ENCODE measurements at places on chromosomes 13 and 19. TPM values are rescaled to one million over a fixed set of nuclear protein-coding genes. Genes with fewer than 3 reads are reported as not detected.

DNA sequence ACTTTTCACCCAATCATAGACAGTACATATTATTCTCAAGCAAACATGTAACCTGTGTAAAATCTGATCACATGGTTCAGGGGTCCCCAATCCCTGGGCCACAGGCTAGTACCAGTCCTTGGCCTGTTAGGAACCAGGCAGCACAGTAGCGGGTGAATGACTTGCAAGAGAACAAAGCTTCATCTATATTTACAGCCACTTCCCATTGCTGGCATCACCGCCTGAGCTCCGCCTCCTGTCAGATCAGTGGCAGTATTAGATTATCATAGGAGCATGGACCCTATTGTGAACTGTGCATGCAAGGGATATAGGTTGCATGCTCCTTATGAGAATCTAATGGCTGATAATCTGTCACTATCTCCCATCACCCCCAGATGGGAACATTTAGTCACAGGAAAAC, 133.1 kb downstream of the MAB21L1 start:
- no peaks in the 10 kb centered on the region for H3K4me1 ChIP-seq
- H3K36me3 ChIP-seq, result no peaks in the 10 kb centered on the region
- no peak overlapping the region for H3K27ac ChIP-seq

- no peak for DNase-seq
- no peak overlapping the region for H3K4me3 ChIP-seq
- H3K27ac ChIP-seq, result no peak overlapping the region
- no peaks in the 10 kb centered on the region for H3K36me3 ChIP-seq
Measured at GRCh38 chr19:1551068-1552040, 16.8 kb downstream of the MEX3D start.

DNA sequence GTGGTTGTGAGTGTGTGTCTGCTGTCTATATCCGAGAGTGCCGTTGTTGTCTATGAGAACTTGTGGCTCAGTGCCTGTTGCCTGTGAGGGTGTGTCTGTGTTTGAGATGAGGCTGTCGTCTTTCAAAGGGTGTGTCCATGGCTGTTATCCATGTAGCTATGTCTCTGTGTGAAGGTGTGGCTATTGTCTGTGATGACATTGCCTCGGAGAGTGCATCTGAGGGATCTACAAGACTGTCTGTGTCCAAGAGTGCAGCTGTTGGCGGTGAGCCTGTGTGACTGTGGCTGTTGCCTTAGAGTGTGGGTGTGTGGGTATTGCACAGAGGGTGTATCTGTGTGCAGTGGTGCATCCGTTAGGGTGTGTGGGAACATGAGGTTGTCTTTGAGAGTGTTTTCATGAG, 4.9 kb downstream of the NUMBL start:
- H3K27ac ChIP-seq, result no peak overlapping the region
- no peak overlapping the region for H3K4me3 ChIP-seq
- peaks cover 11% of the 10 kb centered on the region for H3K36me3 ChIP-seq
- H3K27me3 ChIP-seq, result no peaks in the 10 kb centered on the region
- no peak for DNase-seq
- H3K4me1 ChIP-seq, result peaks cover 22% of the 10 kb centered on the region

GRCh38 chr19:4090356-4091220, 23.9 kb upstream of the ZBTB7A start:
- H3K4me3 ChIP-seq, result no peak overlapping the region
- peaks cover 58% of the 10 kb centered on the region for H3K36me3 ChIP-seq
- H3K27ac ChIP-seq, result no peak overlapping the region
- H3K27me3 ChIP-seq, result no peaks in the 10 kb centered on the region
- H3K4me1 ChIP-seq, result no peaks in the 10 kb centered on the region
- peak; percentile 87 for DNase-seq

DNA sequence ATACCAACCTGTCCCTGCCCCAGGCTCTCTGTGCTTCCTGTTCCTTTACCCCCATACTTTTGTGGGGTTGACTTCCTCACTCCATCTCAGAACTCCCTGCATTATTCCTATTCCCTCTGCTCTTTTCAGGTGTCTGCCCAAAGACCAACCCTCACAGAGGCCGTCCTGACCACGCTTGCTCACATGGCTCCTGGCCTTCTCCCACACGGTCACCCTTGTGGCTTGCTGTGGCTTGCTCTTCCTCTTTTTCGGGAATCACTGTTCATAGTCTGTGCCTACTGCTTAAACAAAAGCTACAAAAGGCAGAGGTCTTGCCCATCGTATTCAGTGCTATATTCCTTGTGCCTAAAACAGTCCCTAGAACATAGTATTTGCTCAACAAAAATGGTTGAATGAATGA, 25.2 kb upstream of the ARGLU1 start:
- no peaks in the 10 kb centered on the region for H3K27me3 ChIP-seq
- no peak overlapping the region for H3K27ac ChIP-seq
- no peak overlapping the region for H3K4me3 ChIP-seq
- DNase-seq, result no peak

DNA sequence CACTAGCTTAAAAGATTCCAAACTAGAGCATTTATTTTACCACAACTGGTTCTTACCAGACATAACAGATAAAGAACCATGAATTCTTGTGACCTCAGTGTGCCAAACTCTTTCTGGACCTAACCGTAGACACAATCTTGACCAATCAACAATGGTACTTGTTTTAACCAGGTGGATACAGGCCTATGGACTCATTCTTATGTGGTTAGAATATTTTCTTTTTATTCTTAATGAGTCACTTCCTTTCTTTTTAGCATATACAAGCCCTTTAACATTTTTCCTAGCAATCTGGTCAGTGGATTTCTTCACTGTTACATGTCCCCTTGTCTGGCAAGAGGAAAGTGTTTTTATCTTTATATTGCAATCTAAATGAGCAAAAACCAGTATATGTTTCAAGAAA, 792.1 kb upstream of the SPRY2 start:
- no peaks in the 10 kb centered on the region for H3K4me1 ChIP-seq
- DNase-seq, result no peak
- no peaks in the 10 kb centered on the region for H3K36me3 ChIP-seq
- H3K4me3 ChIP-seq, result no peak overlapping the region
- H3K27me3 ChIP-seq, result no peaks in the 10 kb centered on the region
- H3K27ac ChIP-seq, result no peak overlapping the region

Gene ZNF546
- 5.4 TPM for total RNA-seq

GRCh38 chr13:45249662-45250061, 48.8 kb upstream of the KCTD4 start:
- no peaks in the 10 kb centered on the region for H3K27me3 ChIP-seq
- H3K4me1 ChIP-seq, result no peaks in the 10 kb centered on the region
- no peak overlapping the region for H3K27ac ChIP-seq
- H3K4me3 ChIP-seq, result no peak overlapping the region
- no peak for DNase-seq
- no peaks in the 10 kb centered on the region for H3K36me3 ChIP-seq

- peak; percentile 58 for DNase-seq
- no peak overlapping the region for H3K4me3 ChIP-seq
- H3K4me1 ChIP-seq, result no peaks in the 10 kb centered on the region
- H3K27me3 ChIP-seq, result no peaks in the 10 kb centered on the region
- H3K36me3 ChIP-seq, result no peaks in the 10 kb centered on the region
Measured at GRCh38 chr19:54029930-54030490, 33.7 kb downstream of the VSTM1 start.

- peak overlapping the region; percentile 40 for H3K27ac ChIP-seq
- no peaks in the 10 kb centered on the region for H3K36me3 ChIP-seq
- no peaks in the 10 kb centered on the region for H3K27me3 ChIP-seq
- H3K4me1 ChIP-seq, result peaks cover 16% of the 10 kb centered on the region
- DNase-seq, result no peak
- no peak overlapping the region for H3K4me3 ChIP-seq
Measured at GRCh38 chr19:53424968-53425597, 6.7 kb upstream of the ZNF761 start.

Gene FXYD7
- not detected for total RNA-seq

GRCh38 chr19:48703316-48703715, 7.5 kb downstream of the FUT2 start:
- no peak overlapping the region for H3K27ac ChIP-seq
- peak; percentile 63 for DNase-seq
- H3K4me3 ChIP-seq, result no peak overlapping the region
- H3K4me1 ChIP-seq, result peaks cover under 1% of the 10 kb centered on the region

Gene SYDE1
- 28.4 TPM for total RNA-seq

- H3K27ac ChIP-seq, result no peak overlapping the region
- peaks cover 3% of the 10 kb centered on the region for H3K4me1 ChIP-seq
- H3K27me3 ChIP-seq, result no peaks in the 10 kb centered on the region
- no peak overlapping the region for H3K4me3 ChIP-seq
- no peak for DNase-seq
- peaks cover 47% of the 10 kb centered on the region for H3K36me3 ChIP-seq
Measured at GRCh38 chr19:55241935-55242464, 13.4 kb upstream of the TMEM86B start.

DNA sequence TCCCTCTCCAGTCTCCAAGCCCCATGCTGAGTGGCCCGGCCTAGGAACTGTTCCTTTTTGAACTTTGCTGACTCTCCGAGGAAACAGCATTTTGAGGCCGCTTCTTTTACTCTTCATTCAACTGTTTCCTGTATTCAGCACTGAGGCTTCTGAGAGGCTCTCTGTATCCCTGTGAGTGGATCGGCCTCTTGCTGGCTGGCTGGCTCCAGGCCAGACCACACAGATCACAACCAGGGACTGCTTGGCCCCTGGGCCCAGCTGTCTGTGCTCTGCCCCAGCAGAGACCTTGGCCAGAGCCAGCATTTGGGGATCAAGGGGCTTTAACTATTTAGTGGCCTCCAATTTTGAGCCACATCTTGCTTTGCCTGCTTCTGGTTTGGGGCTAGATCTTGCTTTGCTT, 75.6 kb upstream of the KL start:
- H3K4me3 ChIP-seq, result no peak overlapping the region
- H3K27me3 ChIP-seq, result no peaks in the 10 kb centered on the region
- H3K4me1 ChIP-seq, result no peaks in the 10 kb centered on the region
- no peak overlapping the region for H3K27ac ChIP-seq
- H3K36me3 ChIP-seq, result no peaks in the 10 kb centered on the region

GRCh38 chr13:19158526-19159174, 23.0 kb downstream of the TUBA3C start:
- no peaks in the 10 kb centered on the region for H3K4me1 ChIP-seq
- no peak overlapping the region for H3K27ac ChIP-seq
- H3K4me3 ChIP-seq, result no peak overlapping the region
- H3K36me3 ChIP-seq, result no peaks in the 10 kb centered on the region

Gene LRG1
- total RNA-seq, result 11.8 TPM

DNA sequence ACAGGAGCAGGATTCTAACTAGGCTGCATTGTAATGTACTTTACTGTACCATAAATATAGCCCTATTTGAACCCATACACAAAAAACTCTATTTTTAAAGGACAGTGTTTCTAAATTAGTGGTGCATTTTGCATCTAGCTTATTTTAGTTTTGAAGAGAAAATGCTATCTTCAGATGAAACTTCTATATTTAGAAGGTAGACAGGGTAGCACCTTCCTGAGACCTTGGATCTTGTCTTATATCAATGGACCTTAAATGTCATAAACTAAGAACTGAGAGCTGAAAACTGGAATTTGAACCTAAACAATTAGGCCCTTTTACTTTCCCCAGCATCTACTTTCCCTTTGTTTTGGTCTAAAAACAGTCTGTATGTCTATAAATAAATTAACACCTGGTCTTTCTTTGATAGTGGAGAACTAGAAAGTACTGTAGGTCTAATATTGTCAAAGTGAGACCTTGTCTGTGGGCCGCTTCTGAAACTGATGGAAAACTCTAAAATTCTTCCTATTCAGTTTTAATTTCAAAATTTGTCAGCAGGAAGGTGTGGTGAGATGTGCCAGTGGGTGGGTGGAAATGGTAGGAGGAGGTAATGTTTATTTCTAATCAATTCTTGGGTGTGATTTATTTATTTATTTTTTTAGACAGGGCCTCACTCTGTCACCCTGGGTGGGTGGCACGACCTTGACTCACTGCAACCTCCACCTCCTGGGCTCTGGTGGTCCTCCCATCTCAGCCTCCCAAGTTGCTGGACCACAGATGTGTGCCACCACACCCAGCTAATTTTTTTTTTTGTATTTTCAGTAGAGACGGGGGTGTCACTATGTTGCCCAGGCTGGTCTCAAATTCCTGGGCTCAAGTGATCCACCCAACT, 10.1 kb downstream of the COG3 start:
- no peak overlapping the region for H3K27ac ChIP-seq
- H3K27me3 ChIP-seq, result no peaks in the 10 kb centered on the region
- H3K4me3 ChIP-seq, result no peak overlapping the region
- no peaks in the 10 kb centered on the region for H3K4me1 ChIP-seq
- no peak for DNase-seq
- H3K36me3 ChIP-seq, result no peaks in the 10 kb centered on the region

DNA sequence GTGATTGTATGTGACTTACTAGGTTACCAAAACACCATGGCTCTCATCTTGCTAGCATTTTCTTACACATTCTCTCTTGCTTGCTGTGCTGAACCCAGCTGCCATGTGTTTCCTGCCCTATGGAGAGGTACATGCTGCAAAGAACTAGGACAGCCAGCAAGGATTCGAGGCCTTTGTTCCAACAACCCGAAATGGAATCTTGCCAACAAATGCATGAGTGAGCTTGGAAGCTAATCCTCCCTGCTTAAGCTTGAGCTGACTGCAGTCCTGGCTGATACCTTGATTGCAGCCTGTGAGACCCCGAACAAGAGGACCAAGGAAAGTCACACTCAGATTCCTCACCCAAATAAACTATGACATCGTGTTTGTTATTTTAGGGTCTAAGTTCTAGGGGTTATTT, 651.2 kb downstream of the SLITRK6 start:
- H3K36me3 ChIP-seq, result no peaks in the 10 kb centered on the region
- no peak overlapping the region for H3K4me3 ChIP-seq
- no peak overlapping the region for H3K27ac ChIP-seq
- DNase-seq, result no peak
- no peaks in the 10 kb centered on the region for H3K4me1 ChIP-seq
- no peaks in the 10 kb centered on the region for H3K27me3 ChIP-seq

Gene ASF1B
- total RNA-seq, result 1.3 TPM

Gene CATSPERD
- 1.1 TPM for total RNA-seq
